AG09309 (cell line): ENCODE measurements at places on chromosomes 4 and X.

GRCh38 chr4:105433421-105433820 lies 40.4 kb downstream of the PPA2 start:
- DNase-seq = no peak

DNA sequence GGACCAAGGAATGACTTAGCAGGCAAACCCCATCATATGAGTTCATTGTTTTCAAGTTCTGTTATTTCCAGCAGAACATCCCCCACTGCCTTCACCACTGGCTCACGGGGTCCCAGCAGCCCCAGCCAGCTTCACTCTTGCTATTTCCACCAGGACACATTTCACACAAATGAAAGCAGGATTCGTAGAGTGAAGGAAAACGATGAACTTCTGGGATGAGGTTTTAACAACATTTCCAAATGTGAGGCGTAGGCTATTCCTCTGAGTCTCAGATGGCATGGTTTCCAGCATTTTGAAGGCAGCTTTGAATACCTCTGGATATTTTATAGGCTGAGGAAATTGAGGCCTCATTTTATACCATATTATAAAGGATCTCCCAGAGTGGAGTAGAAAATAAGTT lies 32.9 kb upstream of the EGFL6 start:
- no peak for DNase-seq

DNA sequence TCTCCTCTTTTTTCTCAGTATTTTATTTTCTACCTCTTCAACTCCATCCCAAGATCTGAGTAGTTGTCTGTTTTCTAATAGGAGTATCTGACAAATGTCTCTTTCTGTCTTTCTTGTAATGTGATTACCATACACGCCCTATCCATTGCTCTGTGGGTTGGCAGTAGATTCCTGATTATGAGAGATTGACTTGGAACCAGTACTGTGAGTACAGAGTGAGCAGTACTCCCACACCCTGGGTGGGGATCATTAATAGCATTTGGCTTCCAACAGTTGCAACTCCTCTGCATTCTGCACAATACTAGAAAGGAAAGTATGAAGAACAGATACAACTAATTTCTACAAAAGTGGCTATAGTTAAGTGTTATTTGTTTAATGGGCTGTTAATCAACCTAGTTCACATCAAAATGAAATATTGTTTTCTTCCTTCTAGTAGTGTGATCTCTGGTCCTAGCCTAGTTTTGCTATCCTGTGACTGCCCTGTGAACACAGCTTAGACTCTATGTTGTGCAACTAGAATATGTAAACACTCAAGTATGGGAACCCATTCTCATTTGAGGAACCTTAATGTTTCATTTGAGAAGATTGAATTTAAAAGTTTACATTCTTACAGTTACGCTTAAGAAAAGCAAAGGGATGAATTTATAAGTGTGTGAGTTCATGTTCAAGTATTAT lies 112.9 kb downstream of the PTPN13 start:
- no peak for DNase-seq

DNA sequence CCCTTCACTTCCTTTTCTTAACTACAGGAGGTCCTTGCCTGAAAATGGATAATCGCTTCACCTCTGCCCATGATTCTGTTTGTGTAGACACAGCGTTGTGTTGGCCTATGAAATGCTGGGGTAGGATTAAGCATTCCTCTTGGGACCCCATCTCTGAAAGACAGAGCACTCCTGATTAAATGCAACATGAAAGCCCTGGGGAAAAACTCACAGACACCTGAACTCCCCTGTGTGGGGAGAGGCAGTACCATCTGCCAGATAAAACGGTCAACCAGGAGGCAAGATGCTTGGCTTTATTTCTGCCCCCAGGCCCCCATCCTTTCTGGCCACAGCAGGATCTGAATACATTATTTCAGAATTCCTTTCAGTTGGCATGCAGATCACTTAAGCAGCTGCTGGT lies 1.9 kb downstream of the LGI2 start:
- no peak for DNase-seq

DNA sequence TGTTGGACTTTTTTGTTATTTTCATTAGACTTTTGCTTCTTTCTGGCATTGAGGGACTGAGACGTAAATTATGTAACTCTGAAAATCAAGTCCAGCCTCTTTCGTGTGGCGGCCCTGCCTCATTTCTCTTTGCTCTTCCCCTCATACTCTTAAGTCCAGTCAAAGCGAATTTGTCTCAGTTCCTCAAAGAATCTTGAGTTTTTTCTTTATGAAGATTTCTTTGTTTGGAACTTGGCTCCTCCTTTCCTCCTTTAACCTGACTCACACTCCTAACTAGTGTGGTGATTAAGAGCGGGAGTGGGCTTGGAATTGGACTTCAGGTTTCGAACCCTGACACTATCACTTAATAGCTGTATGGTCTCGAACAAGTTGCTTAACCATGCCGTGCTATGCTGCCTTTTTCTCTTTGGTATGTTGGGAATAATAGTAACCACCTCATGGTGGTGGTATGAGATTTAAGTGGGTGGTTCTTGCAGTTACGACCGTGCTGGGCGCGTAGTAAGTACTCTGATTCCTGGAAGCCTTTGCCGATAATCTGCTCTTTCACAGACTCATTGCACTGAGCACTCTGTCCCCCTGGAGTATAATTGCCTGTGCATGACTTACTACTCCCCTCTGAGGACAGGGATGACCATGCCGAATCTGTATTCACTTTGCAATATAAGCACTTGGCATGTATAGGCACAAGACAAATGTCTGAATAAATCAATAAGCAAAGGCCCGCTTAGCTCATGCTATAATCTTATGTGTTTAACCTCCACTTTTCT lies 19.1 kb downstream of the FNIP2 start:
- no peak for DNase-seq

- no peak for DNase-seq
These were observed 10.1 kb downstream of the FGFRL1 start for GRCh38 chr4:1021386-1022050.

- DNase-seq = peak; percentile 31
These were observed 5.9 kb downstream of the RTL3 start for GRCh38 chrX:78653118-78653822.

- DNase-seq = no peak
These were observed 147.4 kb upstream of the FGF13 start for GRCh38 chrX:138858951-138859350.

- no peak for DNase-seq
These were observed 2.4 kb downstream of the ALB start for GRCh38 chr4:73406548-73406875.

DNA sequence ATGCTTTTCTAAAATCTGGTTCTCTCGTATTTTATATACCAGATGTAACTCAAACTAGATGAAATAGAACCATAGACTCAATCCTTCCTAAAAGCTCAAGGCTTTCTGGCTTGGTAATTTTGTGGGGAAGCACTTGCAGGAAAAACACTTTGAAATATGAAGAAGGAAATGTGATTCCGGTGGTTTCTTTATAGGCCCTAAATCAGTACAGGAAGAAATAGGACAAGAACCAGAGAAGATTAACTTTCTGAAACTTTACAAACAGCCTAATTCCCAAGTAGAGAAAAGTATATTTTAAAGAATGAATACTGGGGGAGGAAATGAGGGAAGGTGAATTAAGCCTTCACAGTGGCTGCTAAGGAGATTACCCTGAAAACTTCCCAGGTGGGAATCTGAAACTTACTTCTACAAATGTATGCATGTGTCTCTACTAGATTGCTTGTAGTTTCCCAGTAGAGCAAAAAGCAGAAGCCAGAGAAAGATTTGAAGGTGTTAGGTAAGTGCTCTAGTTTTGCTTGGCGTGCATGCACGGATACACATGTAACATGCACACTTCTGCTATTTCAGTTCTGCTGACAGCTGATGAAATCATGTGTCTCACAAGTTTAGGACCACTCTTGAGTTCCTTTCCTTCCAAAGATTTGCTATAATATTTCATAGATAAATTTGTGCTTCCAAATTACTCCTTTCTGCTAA lies 92.1 kb downstream of the AFF1 start:
- no peak for DNase-seq

DNA sequence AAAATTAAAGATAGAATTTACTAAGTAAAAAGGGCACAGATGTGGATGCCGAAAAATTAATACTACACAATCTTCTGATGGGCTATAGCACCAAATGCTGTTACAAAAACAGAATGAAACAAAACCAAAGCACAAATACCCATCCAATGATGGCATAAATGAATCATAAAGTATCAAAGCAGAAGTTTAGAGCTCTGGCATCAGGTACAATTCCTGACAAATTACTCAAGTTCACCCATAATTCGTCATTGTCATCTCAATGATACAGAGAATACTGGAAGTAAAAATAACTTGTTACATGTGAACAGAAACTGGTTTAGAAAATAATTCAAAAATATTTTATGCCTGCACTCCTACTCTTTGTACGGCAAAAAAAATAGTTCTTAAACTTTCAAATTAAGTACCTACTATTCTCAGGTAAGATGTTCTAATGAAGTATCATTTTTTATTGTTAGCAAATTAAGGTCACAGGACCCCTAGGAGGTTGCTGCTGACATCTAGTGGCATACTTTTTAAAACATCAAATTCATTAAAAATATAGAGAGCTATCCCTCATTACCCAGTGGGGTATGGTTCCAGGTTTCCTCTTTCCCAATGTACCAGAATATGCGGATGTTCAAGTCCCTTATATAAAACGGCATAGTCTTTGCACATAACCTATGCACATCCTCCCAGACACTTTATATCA lies 126.1 kb downstream of the INPP4B start:
- DNase-seq = no peak

DNA sequence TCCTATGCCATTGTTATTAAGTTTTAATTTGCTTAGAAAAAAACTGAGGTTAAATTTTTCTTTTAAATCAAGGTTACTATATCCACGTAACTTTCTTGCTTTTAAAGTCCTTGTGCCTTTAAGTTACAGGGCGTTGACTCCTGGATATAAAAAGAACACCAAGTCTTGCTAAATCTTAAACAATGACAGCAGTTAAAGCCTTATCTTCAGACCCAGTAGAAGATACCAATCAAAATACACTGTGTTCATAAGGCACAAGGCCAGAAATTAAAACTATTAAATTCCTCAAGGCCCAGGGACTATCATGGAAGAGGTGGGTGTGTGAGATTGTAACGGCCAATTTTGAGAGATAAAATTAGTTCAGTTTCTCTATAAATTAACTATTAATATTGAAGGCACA lies 60.4 kb downstream of the PAGE2 start:
- no peak for DNase-seq

- DNase-seq = no peak
These were observed 174.6 kb downstream of the SOWAHB start for GRCh38 chr4:76723373-76723772.

DNA sequence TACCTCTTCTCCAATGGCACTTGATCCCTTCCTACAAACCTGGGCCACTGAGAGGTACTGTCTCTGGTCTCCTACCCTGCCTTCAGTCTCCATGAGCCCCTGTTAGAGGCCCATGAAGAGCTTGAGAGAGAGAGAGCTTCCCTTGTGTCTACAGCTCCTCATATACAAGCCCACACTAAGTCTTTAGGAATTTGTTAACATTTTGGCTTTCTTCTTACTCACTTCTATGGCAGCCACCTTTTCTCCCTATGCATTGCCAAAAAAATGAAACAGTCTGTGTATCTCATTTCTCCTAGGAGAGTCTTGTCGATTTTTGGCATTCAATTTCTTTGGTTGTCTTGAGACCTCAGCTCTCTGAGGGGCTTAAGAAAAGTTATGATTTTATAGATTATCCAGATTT lies 90.9 kb upstream of the LNX1 start:
- peak; percentile 24 for DNase-seq

DNA sequence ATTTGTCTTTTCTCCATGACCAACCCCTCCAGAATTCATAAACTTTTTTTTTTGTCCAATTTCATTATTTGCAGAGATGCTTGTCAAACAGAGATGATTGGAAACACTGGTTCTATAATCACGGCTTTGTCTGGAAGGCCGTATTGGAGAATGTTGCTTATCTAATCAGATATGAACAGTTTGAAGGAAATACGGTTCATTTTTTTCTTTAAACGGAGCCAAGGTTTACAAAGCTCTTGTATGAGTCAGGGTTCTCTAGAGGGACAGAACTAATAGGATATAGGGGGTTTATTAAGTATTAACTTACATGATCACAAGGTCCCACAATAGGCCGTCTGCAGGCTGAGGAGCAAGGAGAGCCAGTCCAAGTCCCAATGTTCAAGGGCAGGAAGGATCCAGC lies 1415.8 kb downstream of the C4orf33 start:
- no peak for DNase-seq

DNA sequence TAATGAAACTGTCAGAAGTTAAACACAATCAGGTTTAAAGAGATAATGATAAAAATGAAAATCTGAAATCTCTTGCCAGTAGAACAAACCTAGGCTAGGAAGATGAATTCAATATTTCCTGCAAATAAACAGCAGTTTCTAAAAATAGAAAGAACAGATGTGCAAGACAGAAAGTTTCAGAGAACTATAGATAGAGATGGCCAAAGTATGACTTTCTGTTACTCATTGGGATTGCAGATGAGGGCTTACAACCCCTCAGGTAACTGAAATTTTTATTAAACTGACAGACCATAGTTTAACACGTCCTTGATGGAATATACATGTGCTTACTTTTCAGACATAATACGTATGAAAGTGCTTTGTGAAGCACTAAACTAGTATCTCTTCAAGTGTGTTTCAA lies 82.3 kb upstream of the PPARGC1A start:
- DNase-seq = no peak

DNA sequence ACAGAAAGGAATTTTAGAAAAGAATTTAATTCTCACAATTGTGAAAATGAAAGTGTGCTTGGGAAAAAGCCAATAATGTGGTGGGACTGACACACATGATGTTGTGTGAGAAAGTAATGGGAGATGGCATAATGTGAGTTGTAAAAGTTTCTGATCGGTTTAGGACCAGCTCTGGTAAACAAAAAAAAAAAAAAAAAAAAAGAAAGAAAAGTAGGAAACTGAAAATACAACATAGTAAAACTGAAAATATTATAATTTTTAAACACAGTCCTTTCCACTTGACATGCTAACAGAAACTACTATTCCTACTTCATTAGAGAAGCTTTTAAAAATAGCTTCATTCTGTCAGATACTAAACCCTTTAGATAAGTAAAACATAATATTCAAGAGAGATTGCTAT lies 28.2 kb downstream of the RAP1GDS1 start:
- no peak for DNase-seq

DNA sequence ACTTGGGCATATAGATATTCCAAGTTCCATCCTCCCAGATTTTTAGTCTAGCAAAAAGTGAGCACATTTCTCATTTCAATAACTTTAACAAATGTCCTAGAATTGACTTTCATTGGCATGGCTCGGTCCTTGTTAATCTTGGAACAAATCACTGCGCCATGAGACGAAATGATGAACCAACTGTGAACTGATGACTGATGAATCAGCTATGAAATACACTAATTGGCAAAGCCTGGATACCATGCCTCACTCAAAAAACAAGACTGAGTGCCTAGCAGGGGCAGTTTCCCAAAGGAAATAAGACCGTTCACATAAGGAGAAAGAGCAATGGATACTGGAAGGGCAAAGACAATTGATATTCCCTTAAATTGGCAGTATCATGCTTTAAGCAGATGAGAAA lies 248.6 kb upstream of the VEGFC start:
- peak; percentile 28 for DNase-seq

- no peak for DNase-seq
These were observed 130.1 kb downstream of the DCHS2 start for GRCh38 chr4:154361450-154361849.

GRCh38 chr4:47278631-47279030 lies 184.9 kb downstream of the COMMD8 start:
- no peak for DNase-seq

- DNase-seq = no peak
These were observed 12.4 kb upstream of the PIN4 start for GRCh38 chrX:72169008-72169728.
